ENCODE measurements at places on chromosomes 2 and 18.
A peak's percentile ranks its signal among the peaks of the same experiment; 100 is the strongest.

DNA sequence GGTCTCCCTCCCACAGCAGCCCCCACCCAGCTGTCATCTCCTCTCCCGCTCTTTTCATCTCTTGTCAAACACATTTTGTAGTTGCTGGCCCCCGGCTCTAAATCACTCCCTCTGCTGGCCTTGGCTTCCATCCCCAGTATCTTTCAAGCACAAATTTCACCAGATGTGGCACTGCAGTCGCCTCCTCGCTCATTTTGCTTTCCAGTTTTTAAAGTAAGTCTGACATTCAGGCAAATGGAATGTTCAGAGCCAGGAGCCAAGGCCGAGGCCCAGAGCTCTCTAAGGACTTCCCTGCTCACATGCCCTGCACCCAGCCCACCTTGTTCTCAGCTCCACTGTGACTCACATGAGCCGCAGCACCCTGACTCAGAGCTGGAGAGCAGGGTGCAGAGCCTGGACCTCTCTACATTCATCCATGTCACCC is 158.4 kb downstream of the GALNT14 start:
- DNase-seq: no peak

DNA sequence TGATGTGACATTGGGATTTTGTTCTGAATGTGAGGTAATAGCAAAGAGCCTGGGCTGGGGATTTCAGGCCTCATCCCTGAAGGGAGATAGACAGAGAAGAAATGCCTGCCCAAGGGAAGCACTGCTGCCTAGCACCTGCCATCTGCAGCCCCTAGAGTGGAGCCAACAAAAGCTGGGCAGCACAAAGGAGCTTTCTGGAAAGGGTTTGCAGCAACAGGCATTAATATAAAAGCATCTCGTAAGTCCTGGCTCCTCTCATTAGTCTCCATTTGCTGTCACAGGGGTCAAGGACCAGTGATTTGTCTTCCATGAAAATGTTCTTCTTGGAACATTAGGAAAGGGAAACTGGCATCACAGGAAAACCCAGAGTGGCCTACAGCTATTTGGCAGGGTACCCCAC is 157.2 kb upstream of the SLC14A2 start:
- no peak for DNase-seq

GRCh38 chr2:62195421-62196277 is at the start of gene B3GNT2:
Gene B3GNT2, plus strand, starts transcription at chr2:62196115. Its CDS starts 26,106 bp downstream, at chr2:62222221.
- peak; percentile 49 for DNase-seq

GRCh38 chr2:152858594-152859265 is 140.3 kb downstream of the ARL6IP6 start:
- no peak for DNase-seq

GRCh38 chr2:113209011-113209645 is 35.4 kb downstream of the PSD4 start:
- no peak for DNase-seq

DNA sequence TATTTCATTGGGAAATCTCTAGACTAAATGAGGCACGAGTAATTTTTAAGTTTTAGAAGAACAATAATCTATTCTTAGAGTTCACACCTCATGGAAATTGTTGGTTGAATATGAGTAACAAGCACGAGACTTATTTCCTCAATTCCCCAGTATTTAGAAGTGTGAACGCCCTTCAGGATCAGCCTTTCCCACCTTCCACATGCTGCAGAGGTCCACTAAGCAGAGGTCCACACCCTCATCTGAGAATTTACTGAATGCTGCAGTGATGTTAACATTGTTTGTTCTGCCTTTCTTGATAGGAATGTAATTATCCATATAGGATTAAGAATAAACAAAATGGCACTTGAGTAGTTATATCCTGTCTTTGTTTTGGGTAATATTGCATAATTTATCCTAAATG is 41.8 kb downstream of the LTBP1 start:
- no peak for DNase-seq

DNA sequence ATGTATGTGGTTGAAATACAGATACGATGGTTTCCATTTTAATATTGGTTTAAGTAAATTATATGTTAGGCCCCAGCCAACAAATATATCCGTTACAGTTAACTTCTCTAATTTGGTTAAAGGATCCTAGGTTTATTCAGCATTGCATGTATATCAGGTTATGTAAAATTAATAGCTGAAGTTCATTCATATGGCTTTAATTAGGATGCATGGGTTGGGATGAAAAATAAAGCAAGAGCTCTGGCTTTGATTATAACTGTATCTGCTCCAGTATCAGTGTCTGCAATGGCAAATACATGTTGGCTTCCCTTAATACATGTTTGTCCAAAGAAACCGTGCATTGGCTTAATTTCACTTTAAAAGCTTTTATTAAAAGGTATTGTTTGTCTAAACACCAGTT is 435.7 kb upstream of the SETBP1 start:
- DNase-seq: no peak
